ENCODE measurements at places on chromosomes 7 and 10.

DNA sequence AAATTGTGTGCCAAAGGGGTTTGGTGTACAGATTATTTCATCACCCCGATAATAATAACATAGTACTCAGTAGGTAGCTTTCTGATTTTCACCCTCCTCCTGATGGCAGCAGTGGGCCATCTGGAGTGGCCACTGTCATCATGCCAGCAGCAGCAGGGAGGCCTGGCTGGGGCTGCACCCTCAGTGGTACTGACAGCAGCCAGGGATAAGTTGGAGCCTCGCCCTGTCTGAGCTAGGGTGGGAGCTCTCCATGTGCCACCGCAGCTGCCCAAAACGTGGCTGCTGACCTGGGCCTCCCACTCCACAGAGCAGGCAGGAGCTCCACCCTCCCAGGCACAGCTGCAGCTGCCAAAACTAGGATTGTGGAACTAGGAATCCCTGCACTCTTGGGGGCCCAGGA lies 700.8 kb upstream of the KCND2 start:
- DNase-seq = no peak

DNA sequence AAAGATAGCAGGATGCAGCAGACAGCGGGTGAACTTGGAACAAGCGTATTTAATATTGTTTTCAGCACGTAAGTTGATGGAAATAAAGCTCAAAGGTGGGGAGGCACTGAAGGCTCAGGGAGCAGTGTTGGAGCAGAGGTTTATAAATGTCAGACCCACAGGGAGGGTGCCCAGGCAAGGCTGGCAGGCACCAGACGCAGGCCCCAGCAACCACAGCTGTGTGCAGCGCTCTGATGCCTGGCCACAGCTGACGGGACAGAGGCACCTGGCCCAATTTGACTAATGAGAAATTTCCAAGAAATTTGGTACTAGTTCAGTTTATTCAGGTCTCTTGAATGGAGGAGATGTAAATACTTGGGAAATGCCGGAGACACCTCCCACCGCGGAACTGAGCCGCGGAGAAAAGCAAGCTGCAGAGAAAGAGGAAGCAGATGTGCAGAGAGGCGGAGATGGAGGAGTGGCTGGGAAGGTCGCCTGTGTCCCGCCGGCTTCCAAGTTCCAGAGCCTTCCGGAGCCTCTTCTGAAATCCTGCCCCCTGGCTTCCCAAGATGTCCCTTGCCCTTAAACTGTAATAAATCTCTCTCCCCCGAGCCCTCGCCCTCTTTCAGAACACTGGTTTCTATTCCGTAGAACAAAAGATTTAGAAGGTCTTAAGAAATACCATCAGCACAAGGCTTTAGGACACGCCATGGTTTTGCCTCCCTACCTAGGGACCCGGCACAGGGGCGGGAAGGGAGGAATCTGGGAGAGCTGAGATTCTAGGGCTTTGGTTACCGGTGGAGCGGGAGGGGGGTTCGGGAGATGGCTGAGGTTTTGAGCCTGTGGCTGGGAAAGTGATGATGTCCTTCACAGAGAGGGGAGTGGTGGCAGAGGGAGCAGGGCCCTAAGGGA lies 38.4 kb upstream of the PLXNA4 start:
- no peak for DNase-seq

DNA sequence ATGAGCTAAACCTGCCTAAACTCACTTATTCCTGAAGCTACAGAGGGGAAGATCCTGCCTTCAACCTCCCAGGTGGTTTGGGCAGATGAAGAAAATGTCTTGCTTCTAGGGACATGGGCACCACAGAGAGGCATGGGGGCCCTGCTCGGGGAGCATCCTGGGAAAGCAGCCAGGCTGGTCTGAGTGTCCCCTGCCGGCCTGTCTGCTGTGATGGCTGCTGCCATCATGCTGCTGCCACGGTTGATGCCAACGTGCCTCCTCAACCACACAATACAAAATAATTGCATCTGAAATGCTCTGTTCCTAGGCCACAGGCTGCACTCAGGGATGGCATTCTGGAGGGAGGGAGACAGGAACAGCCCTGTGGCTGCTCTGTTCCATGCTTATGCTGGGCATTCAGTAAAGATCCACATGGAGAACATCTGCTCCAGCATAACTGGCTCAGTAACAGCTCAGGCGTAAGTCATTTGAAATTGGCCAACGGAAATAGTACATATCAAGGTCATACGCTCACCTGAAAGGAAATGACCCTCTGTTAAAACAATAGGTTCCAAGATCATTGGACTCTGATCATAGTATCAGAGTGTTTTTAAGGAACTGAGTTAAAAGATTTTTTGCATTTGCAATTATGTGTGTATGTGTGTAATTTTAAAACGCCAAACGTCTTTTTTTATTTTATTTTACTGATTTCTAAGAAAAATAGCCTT lies 299.0 kb downstream of the TNS3 start:
- DNase-seq = no peak

- no peak for DNase-seq
These were observed 66.6 kb downstream of the PCLO start for GRCh38 chr7:83096065-83096580.

DNA sequence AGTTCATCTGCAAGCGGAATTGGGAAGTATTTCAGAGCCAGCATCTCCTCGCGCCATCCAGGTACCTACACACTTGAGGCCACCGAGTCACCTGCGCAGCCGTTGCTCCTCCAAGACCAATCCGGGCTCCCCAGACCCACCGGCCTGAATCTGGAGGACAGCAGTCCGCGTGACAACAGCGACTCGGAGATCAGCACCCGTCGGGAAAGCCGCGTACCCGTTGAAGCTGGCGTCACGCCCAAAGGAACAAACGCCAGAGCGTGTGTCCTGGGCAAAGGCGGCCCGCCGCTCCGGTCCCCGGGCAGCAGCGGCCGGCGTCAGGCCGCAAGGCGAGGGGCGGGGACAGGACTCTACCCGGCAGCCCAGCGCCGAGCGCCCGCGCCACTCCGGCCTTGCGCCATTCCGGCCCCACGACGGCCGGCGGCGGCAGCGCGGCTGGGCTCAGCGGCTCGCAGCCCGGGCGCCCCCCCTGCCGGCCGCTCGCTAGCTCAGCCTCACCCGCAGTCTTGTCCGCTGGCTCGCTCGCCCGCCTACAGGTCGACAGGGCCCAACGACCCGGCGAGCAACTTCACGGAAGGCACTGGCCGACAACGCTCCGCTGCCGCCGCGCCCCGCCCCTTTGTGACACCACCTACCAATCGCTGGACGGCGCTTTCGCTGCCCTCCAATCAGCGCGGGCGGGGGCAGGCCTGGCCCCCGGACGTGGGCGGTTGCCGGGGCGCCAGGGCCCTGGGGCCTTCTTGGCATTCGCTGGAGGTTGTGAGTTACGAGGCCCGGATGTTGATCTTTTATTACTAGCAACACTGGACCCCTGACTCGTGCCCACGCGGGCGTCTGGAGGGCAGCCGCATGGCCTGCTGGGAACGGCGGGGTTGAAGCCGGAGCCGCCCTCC lies at the start of gene ZFAND4:
ZFAND4 (minus strand) TSS at position 592 of the 893 bp plus-strand sequence. CDS start 9,047 bp downstream, outside the sequence.
- DNase-seq = peak; percentile 81

GRCh38 chr10:11853468-11853867 lies 30.3 kb downstream of the PROSER2 start:
- DNase-seq = no peak

DNA sequence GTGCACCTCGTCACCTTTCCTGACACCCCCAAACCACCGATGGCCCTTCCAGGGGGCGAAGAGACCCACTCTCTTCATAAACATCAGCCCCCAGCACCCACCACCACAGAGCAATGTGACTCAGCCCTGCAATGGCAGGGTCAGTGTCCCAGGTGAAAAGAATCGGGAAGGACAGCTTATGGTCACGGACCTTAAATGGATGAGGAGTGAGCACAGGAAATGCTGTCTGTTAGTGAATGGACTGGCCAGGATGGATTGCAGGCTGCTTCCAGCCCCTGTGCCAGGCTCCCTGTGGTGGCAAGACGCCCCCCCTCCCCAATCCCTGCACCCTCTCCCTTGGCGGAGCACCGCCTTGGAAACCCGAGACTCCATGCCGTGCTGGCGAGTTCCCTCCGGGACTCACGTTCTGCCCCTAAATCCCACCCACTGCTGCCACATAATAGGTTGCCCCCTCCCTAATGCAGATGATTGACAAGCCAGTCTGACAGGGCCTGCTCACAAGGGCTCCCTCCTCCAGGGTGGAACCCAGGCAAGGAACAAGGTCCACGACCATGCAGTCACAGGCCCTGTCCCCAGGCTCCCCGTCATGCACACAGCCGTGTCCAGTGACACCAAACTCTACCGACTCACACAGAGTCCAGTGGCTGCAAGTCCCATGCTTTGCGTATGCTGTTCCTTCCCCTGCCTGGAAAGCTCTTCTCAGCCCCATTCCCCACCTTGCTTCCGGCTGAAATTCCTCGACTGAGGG lies 7.3 kb downstream of the ASB13 start:
- DNase-seq = no peak

- no peak for DNase-seq
These were observed 260.5 kb upstream of the ZMIZ1 start for GRCh38 chr10:78808286-78808685.

- no peak for DNase-seq
These were observed 10.6 kb upstream of the ZNF777 start for GRCh38 chr7:149471289-149471953.

DNA sequence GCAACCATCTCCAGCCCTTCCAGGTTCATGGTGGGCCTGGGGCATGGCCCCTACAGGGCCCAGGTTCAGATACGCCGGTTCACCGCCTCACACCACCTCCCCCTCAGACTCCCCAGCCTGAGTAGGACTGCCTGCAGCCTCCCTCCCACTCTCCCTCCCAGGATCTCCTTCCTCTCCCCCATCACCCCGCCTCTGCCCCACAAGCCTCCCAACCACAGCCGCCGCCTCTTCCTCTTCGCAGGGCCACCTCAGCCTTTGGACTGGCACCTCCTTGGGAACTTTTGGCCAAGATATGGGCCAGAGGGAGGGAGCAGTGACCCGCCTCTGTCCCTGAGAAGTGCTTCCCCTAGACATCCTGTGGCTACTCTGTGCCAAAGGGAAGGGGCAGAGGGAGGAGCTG lies 9.3 kb downstream of the KCNIP2 start:
- no peak for DNase-seq

DNA sequence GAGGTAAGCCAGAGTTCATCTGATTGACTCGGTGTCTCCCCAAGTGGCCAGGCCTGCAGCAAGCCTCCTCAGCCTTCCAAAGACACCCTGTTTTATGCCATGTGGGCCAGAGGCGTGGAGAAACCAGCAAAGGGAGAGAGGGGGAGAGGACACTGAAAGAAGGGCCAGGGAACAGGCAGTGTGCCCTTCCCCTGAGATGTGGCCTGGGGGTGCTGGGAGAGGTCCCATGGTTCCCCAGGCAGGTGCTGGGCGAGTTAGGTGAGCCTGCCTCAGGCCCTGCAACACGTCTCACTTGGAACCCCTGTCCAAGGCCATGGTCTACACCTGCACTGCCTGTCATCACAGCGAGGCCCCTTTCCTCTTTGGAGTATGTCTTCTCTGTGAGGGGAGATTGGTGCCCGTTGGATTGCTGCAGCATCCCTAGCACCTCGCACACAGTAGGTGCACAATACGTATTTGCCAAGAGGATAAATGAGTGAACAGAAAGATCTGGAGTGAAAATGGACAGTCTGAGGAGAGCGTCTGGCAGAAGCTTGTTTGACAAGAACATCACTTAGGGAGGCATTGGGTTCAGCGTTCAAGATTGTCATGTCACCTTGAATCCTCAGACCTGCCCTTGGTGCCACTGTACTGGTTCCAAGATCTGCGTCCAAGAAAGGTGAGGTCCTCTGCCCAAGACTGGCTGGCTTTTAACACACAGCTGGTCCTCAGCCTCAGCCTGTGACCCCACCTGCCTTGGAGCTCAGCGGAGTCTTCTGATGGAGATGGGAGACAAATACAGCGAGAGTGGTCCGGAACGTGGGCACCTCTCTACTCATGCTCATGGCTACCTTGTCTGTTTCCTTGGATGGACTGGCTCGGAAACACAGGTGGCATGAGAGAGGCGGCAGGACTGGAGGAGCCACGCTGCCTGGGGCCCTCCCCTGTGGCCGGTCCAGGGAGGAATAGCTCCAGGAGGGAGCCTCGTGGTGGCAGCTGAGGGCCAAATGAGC lies 39.8 kb upstream of the NUB1 start:
- no peak for DNase-seq

- no peak for DNase-seq
These were observed 202.1 kb upstream of the NFE2L3 start for GRCh38 chr7:25949736-25950487.

- no peak for DNase-seq
These were observed 30.0 kb upstream of the PCGF5 start for GRCh38 chr10:91190388-91190870.

DNA sequence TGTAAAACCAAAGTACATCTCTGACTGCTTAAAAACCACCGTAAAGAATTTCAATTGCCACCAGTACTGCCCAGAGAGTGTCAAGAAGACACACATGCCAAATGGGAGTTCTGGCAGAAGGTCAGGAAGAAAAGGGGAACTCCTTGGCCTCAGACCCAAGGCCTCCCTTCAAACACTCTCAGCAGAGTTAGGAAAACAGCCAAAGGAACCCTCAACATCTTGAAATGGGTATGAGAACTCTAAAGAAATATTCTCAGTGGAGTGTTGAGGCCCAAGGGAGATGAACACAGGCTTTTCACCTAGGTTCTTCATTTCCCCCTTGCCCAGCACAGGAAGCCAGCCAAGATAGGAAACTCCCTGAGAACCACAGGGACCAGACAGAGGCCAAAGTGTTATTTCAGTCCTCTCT lies 96.1 kb upstream of the ASAH2 start:
- DNase-seq = no peak

DNA sequence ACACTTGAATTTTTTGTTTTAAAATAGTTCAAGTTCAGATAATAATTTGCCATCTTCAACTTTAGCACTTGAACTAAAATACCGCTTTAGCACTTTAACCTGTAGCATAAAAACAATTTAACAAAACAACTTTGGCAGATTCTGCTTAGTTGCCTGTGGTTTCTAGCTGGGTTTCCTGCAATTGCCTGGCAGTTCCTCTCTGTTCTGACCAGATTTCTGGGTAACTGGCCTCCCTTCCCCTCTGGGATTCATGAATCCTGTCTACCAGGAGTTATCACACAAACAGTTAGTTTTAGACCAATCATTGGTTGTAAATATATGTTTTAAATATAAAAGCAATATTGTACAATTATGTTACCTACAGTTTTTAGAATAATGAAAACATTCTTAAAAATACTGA lies 89.8 kb upstream of the HDAC9 start:
- DNase-seq = no peak

- DNase-seq = no peak
These were observed 9.5 kb upstream of the LBX1 start for GRCh38 chr10:101238732-101239105.

Measured in D721Med (cell line).